ENCODE measurements at places on chromosomes 7 and 10. TPM values are rescaled to one million over a fixed set of nuclear protein-coding genes. Genes with fewer than 3 reads are reported as not detected.

DNA sequence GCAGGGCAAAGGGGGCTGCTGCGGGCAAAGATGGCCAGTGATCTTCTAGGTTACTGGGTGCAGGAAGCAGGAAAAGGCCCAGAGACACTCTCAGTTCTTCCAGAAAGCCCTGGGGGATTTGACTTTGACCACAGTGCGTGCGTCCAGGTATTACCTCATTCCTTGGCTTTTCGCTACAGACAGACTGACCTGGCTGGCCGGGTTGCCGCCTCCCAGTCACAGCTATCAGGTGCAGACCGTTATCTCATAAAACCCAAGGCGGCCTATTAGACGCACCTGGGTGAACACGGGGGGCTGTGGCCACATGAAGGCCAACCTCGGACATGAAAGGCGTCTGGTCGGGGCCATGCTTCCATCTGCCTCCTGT, 80.3 kb downstream of the FOXL3 start:
- ATAC-seq = no peak

ERLIN1 gene
- 12.2 TPM for total RNA-seq

GRCh38 chr7:29349362-29349761, 154.8 kb downstream of the CHN2 start:
- ATAC-seq = no peak

RSU1 gene
- 129 TPM for total RNA-seq

CLDN3 gene
- not detected for total RNA-seq

DNA sequence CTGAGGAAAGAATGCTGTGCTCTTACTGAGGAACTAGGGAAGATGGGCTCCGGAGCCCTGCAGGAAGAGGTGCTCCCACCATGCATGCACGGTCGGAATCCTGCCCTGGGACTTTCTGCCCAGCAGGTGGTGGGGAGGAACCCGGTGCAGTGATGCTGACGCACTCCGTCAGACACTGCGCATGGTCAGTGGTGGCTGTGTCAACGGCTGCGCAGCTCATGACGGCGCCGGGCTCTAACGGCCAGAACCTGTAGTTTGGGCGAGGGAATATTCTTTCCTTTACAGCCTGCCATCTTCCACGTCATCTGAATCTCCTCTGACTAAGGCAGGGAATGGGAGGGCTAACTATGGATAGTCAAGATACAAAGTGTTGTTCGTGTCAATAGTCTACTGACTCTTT, 189.2 kb upstream of the MGMT start:
- peak; percentile 43 for ATAC-seq

- ATAC-seq = no peak
These were observed 31.6 kb downstream of the DYDC1 start for GRCh38 chr10:80324891-80325364.

- no peak for ATAC-seq
These were observed 194.5 kb downstream of the TCERG1L start for GRCh38 chr10:131116991-131117375.

TWIST1 gene
- total RNA-seq = 5.6 TPM

DNA sequence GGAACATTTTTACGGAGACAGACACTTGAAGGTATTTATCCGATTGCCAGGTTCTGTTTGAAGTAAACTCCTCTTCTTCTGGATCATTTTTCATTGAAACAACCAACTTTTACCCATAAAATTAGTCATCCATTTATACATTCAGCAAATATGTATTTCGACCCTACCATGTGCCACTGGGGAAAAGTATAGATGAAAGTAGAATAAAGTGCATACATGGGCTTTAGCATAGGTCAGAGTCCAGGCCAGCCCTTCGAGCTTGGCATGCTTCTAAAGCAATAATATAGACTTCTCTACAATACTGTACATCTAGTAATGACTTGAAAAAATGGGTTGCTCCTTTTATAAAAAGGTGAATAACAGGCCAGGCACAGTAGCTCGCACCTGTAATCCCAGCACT, 10.1 kb downstream of the SLC25A16 start:
- no peak for ATAC-seq

Measured in gastroesophageal sphincter (tissue), 4 donors.